ENCODE measurements at places on chromosomes 5 and 9.

- DNase-seq = no peak
Measured at GRCh38 chr5:36536616-36537005, 69.8 kb upstream of the SLC1A3 start.

- DNase-seq = peak; percentile 31
Measured at GRCh38 chr5:75566710-75567309, 44.4 kb upstream of the ANKDD1B start.

GRCh38 chr9:4842213-4842612 is 49.5 kb downstream of the RCL1 start:
- no peak for DNase-seq

DNA sequence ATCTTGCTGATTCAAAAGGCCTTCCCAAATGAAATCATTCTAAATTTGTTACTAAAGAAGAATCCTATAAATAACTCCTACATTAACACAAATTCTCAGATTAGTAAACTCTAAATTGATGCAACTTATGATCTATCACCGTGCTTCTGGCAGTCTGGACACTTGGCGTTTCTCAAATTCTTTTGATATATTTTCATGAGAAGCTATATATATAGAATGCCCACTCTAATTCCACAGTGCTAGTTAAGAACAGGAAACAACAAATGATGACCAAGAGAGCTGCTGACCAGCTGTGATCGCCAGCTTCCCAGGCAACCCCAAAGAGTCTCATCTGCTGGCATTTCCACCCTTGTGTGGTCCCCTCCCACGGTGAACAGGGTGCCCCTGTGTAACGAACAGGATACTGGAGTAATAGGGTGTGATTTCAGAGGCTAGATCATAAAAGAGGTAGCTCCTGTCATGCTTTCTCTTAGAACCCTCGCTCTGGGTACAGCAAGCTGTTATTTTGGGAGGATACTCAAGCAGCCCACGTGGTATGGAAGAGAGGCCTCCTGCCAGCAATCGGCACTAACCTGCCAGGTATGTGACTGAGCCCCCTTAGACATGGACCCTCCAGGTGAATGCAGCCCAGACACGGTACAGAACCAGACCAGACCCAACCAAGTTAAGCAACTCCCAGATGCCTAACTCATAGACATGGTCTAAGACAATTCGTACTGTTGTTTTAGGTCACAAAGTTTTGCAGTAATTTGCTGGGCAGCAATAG is 64.7 kb downstream of the CDC14B start:
- DNase-seq = no peak

GRCh38 chr9:92097997-92098482 is 17.2 kb downstream of the SPTLC1 start:
- DNase-seq = peak; percentile 32

DNA sequence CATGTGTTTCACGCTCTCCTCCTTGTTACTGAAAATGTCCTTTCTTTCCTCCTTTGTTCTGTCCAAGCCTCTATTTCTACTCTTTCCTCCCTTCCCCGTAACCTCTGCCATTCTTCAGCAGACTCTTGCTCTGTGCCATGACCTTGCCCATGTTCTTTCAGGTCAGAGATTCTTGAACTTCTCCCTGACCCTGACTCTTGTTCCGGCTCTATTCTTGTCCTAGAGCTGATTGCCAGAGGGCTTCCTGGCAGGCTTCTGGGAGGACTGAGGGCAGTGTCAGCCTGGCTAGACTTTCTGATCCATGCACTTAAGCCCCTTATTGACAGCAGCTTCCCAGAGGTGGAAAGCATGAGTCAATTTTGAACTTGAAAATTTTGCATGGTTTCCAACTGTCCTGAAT is 174.2 kb downstream of the TMEM161B start:
- DNase-seq = no peak

GRCh38 chr5:172509405-172509781 is 55.1 kb upstream of the SH3PXD2B start:
- DNase-seq = no peak

GRCh38 chr9:127538849-127539258 is 73.2 kb upstream of the STXBP1 start:
- DNase-seq = no peak

GRCh38 chr9:8800196-8800595 is 1000.6 kb upstream of the DMAC1 start:
- no peak for DNase-seq

DNA sequence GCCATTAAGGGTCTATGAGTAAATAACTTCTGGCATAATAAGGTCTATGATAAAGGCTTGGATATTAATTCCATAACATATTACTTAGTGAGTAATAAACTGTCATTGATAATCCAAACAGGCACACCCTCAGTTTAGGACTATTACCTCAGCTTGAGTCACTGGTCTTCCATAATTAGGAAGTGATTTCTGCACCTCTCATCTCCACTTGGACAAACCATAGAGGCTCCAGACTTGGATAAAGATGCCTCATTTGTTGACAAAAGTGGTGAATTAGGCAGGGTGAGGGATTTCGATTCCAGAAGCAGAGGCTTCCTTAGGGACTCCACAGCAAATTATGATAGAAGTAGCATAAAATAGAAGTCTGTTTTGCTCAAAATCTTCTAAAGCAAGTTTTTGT is 127.5 kb upstream of the MTAP start:
- no peak for DNase-seq

DNA sequence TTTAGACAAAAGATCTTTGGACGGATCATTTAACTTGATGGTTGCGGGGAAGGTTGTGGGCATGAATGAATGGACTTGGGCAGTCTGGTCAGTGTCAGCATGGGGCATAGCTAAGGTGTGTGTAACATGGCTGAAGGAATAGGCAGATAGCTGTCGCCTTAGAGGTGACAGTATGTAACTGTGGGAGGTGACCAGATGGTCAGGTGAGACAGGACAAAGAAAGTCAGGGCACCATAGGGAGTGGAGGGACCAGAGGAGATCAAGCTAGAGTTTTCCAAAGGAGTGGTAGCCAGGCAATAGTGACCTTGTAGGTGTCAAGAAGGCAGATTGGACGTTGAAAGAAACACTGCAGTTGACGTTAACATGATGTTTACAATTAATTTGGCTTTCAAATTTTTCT is 43.1 kb downstream of the MARCHF6 start:
- DNase-seq = no peak

DNA sequence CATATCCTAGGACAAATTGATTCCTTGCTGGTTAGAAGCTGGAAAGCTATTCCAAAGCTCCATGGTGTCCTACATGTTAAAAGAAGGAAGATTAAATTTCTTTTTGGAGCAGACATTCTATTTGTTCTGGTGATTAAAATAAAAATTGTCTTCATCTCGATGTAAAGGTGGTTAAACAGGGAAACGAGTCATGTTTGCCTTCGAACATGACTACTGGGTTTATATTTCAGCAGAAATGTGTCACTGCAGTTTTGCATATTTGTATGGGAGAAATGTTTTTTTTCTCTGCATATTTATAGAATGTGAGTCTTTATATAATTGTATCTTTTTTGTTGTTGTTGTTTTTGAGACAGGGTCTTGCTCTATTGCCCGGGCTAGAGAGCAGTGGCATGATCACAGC is 36.4 kb downstream of the ADAMTS12 start:
- DNase-seq = no peak

GRCh38 chr5:72112389-72112788 is 5.1 kb downstream of the MAP1B start:
- DNase-seq = no peak

GRCh38 chr9:133188006-133188842 is 20.8 kb downstream of the OBP2B start:
- no peak for DNase-seq

- peak; percentile 42 for DNase-seq
Measured at GRCh38 chr5:45696206-45696836, at the start of gene HCN1. TSS of gene HCN1 (minus strand) at chr5:45696380.

DNA sequence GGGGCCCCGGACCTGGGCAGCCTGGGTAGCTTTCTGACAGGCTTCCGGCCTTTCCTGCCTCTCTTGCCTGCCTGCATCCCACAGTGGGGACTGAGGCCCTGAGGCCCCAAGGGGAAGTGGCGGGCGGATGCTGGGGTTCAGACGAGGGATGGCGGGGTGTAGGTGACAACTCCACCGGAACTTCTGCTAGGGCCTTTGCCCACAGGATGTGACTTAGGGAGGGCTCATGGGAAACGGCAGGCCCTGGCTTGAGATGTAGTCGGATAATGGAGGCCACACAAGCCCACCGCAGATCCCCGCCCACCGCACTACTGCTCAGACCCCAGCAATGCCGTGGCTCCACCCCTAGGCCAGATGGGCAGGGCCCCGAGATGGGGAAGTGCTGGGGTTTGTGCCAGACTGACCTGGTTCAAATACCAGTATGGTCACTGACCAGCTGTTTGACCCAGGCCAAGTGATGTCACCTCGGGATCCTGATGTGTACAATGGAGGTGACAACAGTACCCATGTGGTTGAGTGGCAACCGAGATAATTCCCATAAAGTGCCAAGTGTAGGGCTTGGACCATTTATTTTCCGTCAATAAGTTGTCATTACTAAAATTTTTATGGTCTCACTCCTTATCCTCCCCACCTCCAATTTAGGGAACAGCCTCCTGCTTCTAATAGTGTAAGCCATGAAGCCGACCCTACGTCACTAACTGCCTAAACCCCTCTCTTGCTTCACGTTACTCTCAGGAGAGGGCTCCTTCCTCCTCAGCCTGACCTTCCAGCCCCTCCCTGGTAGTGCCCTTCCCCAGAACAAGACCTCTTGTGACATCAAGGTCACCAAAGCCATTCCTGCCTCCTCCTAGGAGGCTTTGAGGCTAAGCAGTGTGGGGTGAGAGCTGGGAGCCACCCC is 2.5 kb upstream of the CDK9 start:
- DNase-seq = no peak

GRCh38 chr9:106657926-106658325 is 205.0 kb upstream of the ZNF462 start:
- DNase-seq = no peak

- no peak for DNase-seq
Measured at GRCh38 chr5:37839407-37840052, at the start of gene GDNF. TSS of gene GDNF (minus strand) at chr5:37840041. CDS start at chr5:37834796, 5,245 bp downstream.

DNA sequence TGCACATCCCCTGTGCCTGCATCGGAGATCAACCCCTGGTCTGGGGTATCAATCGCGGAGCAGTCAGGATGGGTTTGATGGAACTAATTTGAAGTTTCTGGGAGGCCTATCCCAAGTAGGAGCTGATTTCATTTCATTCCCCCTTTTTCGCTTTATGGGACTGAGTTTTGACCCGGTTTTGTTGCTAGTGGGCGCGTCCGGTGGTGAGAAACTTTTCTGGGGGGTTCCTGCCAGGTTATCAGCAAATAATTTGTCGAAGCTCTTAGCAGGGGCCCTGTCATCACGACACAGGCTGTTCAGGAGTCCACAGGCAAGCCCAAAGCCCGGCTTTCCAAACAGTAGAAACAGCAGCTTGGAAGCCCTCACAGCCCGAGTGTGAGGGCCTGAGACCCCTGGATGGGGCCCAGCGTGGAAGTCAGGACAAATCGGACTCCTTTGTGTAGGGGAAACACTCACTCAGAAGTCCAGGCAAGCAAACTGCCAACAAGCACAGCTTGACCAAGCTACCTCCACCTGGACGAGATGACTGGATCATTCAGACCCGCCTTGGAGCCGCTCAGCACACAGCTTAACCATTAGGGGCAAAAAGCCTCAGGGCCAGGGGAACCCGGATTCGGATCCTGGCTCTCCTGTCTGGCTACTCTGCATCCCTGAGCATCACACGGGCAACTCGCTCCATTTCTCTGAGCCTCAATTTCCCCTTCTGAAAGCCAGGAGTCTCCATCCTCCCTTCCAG is 64.4 kb upstream of the BARHL1 start:
- DNase-seq = no peak

DNA sequence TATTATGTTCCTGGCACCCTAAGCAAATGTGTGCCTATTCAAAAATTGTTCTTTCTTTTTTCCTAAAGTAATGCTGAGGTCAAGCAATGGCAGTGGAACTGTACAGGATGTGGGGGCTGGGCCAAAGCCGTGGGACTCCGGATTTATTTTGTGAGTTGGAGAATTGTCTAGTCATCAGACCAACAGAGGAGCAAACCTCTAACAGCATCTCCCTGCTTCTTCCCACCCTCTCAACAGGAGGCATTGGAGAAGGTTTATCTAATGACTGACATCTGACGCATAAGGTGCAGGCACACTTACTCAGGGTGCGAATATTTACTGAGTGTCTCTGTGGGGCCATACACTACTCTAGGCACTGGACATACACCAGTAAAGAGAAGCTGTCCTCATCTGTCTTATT is 38.6 kb downstream of the MARCHF11 start:
- DNase-seq = no peak

GRCh38 chr5:55544341-55544740 is 9.6 kb upstream of the PLPP1 start:
- DNase-seq = no peak

GRCh38 chr9:124208571-124208970 is 49.2 kb upstream of the NEK6 start:
- DNase-seq = no peak

GRCh38 chr5:142360051-142360498 is 35.3 kb upstream of the SPRY4 start:
- DNase-seq = no peak

- no peak for DNase-seq
Measured at GRCh38 chr5:66713998-66714397, 117.8 kb downstream of the MAST4 start.

GRCh38 chr5:1963358-1963757 is 80.6 kb upstream of the IRX4 start:
- DNase-seq = no peak

GRCh38 chr9:114738581-114739316 is 56.8 kb upstream of the TEX48 start:
- DNase-seq = peak; percentile 58

DNA sequence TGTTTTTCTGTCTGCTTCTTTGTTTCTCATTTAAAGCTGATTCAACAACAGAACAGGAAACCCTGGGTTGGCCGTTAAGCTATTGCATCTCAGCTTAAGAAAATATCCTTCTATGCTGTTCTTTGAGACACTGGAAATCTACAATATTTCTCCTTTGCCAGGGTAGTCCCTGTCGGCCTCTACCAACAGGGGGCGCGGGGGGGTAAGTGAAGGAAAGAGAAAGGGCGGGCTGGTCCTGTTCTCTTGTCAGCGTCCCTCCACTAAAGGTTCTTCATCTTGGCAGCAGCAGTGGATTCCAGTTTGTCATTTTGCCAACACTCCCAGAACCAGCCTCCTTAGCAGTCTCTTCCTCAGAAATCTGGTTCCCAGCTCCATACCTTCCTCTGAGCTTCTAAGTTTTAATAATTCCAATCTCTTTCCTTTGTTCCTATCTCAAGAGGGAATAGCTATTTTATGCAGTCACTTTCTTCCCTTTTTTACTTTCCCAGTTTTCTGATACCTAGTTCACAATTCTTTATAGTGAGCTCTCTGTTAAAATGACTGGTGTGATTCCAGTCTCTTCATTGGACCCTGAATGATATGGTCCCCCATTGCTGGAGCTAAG is 222.3 kb downstream of the GLIS3 start:
- DNase-seq = peak; percentile 24

DNA sequence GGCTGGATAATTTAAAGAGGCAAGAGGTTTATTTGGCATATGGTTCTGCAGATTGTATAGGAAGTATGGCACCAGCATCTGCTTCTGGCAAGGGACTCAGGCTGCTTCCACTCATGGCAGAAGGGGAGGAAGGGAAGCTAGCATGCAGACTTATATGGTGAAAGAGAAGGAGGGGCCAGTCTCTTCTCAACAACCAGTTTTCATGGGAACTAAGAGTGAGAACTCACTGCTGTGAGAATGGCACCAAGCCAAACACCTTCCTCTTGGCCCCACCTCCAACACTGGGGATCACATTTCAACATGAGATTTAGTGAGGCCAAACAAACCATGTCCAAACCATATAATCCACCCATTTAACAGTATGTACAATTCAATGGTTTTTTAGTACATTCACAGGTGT is 113.3 kb upstream of the SHB start:
- no peak for DNase-seq

- DNase-seq = no peak
Measured at GRCh38 chr5:142976861-142977260, 206.7 kb downstream of the ARHGAP26 start.

- DNase-seq = no peak
Measured at GRCh38 chr9:119773823-119774222, 404.6 kb upstream of the BRINP1 start.
